Omental fat pad (tissue), 4 donors: ENCODE measurements at places on chromosomes 16 and 17.

DNA sequence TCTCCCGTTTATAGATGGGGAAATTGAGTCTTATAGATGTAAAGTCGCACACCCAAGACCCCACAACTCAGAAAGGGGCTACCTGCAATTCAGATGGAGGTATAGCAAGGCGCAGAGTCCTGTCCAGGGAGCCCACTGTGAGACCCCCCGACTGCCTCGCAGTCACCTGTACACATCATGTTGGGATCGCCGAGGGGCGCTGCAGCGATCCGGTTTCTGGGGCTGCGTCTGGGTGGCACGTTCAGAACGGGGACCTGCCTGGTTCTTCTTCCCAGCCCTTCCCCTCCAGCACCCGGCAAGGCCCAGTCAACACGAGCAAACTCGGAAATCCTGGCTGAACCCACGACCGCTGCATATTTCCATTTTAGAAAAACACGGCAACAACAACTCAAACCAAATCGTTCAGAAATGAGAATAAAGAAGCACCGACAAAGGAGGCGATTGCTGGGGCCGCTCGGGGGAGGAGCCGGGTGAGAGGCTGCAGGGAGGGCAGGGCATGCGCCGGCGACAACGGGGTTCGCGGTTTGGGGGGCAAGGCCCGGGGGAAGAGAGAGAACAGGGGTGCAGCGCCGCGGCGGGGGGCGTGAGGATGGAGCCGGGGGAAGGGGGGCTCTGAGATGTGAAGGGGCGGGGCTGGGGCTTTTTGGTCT lies 643 bp downstream of the HSDL1 start:
- no peak for DNase-seq

DNA sequence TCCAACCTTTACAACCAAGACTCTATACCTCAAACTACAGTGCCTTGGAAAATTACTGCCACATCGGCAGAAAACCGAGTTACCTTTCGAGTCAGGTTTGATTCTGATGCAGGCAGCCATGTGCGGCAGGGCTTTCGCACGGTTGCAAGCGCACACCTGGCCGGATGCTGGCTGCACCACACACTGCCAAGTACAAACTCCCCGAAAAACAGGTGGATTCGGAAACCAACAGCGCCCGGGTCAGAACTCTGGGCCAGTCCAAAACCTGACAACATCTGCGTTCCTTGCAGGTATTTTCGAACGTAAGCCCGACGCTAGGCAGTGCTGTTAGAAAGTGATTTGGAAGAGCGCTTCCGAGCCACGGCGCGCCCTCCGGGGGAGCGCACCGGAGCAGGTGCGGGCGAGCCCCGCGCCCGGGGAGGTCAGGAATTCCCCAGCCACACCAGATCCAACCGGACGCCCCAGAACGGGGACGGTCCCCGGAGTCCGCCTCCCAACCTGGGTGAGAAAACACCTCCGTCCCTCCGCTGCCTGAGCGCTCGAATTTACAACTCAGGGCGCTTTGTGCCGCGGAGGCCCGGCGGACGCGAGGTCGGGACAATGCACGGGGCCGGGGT lies 1.2 kb downstream of the USP7 start:
- no peak for DNase-seq

GRCh38 chr16:57146040-57146647 lies 39.7 kb downstream of the PSME3IP1 start:
- peak; percentile 21 for DNase-seq

DNA sequence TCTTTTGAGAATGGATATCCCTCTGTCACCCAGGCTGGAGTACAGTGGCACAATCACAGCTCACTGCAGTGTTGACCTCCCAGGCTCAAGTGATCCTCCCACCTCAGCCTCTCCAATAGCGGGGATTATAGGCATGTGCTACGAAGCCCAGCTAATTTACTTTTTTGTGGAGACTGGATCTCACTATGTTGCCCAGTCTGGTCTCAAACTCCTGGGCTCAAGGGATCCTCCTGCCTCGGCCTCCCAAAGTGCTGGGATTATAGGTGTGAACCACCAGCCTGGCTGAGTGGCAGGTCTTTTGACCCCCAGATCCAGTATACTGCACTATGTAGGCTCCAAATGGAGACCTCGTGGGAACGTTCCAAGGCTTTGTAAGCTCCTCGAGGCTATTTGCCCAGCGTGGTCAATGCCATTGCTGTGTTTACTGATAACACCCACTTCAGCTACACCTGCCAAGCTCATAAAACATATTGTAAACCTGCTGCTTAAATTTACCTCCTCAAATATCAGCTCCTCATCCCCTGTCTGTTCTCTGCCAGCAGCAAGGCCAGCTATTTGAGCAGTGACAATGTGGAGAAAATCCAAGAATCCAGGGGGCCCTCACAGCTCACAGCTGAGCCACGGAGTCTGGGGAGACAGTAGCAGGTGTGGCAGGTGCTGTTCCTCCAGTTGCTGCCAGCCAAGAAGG lies 16.2 kb upstream of the KIFC3 start:
- no peak for DNase-seq
